ENCODE measurements at places on chromosomes 2 and 18.

DNA sequence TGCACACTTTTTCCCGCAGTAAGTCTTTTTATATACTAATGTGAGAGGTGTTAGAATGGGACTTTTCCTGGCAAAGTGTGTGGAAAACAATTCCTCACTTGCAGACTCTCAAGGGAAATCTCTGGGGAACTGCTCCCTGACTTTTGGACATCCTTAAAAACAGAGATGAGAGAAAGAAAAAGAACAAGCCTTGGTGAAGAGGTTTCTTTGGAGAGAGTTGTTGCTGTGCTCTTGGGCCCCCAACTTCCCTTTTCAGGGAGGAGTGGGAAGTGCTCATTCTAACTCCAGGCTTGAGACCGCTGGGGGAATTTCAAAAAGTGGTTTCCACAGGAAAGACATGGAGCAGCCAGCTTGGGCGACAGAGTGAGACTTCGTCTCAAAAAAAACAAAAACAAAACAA is 142.6 kb upstream of the SPRED2 start:
- no peak for DNase-seq

DNA sequence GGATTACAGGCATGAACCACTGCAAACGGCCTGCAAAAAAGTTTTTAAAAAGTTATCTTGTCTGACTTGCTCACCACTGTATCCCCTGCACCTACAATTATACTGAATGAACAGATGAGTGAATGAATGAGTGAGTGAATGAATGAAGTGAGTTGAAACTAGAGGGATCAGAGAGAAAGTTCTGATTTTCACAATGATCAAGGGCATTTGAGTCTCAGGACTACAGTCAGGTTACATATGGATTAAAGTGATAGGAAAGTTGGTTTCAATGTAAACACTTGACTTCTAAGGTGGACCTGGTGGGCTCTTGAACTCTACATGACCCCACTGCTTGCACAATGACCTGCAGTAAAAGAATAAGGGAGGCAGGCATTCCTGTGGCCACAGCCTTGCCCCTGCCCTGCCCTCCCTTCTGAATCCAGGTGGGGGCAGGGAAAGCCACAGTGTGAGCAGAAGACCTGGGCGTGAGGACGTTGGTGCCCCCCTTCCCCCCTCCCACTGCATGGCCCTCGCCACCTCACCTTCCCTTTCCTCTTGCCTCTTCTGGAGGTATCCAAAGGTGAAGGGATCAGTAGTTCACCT is 10.7 kb downstream of the C2orf80 start:
- no peak for DNase-seq

DNA sequence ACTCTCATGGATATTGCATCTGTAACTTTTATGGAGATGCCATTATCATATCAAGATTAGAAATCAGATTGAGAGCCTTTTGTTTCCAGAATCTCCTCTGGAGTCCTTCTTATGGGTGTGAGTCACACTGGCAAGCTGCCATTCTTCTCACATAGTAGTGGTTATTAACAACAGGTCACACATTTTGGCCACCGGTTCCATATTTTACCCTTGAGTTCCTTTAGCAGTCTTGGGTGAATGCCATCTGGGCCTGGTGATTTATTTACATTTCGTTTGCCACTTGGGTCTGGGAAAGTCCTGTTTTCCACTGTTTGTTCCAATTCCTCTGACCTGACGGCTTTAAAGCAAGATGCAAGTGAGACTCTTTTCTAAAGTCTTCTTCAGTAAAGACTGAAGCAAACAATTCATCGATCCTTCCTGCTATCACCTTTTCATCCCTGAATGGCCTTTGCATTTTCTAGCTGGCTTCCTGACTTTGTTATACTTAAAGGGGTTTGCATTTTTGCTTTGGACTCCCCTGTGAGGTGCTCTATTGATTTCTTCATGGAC is 80.5 kb upstream of the CAVIN2 start:
- DNase-seq: no peak

- DNase-seq: no peak
Observed at GRCh38 chr2:46874236-46874929, 41.2 kb downstream of the MCFD2 start.

GRCh38 chr2:37846207-37846606 is 78.9 kb upstream of the RMDN2 start:
- DNase-seq: no peak

DNA sequence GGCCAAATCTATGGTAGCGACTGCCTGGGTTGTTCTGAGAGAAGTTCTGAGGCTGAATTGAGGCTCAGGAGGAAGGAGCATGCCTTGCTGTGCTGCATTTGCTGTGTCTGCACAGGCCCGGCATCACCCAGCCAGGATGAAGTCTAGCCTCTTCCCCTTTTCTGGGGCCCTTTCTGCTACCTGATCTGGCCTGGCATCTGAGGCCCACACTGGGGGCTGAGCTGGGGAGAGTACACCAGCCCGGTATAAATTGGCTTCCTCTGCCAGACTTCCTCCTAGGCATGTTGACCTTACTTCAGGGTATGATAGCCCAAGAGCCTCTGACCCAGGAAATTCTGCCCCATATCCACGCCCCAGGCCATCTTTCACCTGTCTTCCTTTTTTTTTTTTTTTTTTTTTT is 30.0 kb downstream of the MRPL35 start:
- DNase-seq: no peak

GRCh38 chr2:42921147-42921520 is 128.8 kb upstream of the HAAO start:
- no peak for DNase-seq

- DNase-seq: no peak
Observed at GRCh38 chr18:76389716-76390115, 105.3 kb downstream of the ZNF516 start.

DNA sequence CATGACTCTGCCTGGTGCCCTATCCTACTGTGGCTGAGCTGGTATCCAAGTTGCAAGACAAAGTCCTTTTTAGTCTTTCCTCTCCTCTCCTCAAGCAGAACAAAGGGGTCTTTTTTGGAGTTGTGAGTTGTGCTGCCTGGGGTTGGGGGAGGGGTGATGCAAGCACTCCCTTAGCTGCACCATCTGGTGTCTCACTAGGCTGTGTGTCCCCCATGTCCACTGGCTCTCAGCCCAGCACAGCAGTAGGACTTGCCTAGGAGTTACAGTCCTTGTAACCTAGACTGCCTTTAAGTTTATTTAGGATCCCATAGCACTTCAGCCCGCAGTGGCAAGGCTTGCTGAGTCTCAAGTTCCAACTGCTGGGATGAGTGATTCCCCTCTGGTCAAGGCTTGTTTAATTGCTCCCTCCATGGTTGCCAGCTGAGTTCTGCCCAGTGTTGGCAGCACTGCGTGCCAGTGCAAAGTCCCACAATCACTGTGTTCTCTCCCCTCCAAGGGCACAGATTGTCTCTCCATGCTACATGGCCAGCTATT is 13.2 kb upstream of the ILKAP start:
- DNase-seq: no peak

GRCh38 chr2:169110419-169110818 is 41.1 kb downstream of the DHRS9 start:
- no peak for DNase-seq

DNA sequence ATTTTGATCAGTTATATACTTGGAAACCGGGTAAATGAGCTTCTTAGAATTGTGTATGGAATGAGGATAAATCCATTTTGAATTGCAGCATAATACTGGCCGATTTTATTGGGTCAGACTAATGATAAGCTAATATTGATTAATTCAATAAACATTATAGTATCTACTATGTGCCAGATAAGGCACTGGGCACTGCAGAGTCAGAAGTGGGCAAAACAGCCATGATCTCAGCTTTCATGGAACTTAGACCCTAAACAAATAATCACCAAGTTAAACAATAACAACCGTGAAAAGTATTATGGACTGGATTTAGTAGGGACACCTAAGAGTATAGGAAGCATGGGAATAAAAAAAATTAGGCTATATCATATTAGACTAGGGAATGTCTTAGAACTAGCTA is 297.0 kb upstream of the PKDCC start:
- no peak for DNase-seq

DNA sequence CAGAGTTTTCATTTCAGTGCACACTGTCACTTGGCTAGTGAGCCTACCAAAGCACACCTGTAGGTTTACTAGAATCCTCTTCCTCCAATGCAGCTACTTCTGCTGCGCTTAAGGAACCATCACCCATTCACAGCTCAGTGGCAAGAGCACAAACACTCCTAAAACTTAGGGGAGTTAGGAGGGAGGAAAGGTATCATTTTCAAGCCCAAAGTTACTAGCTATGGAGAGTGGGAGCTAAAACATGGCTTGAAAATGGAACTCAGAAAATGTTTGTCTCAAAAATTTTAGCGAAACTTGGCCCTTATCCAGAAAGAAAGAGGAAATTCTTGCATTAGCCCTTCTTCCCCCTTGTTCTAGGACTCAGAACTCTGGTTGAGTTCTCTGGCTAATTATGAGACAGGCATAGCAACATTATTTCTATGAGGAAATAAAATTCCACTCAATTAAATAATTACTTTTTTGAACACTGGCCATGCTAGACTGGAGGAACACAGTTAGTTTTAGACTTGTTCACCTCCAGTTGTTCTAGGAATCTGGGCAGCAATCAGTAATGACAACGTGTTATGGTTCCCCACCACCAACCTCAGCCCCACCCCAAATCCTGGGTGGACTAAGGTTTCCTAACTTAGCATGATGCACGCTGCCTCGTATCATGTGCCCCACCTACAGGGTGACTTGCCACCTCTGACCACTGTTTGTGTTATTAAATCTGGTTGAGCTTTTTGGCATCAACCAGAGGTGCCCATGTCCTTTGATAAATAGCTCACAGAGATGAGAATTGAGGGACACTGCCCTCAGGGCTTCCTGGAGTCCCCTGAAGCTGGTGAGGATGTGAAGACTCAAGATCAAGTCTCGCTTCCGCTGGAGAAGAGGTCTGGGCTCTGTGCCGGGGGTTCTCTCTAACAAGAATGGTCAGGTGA is 32.8 kb downstream of the LPIN2 start:
- DNase-seq: no peak

- no peak for DNase-seq
Observed at GRCh38 chr2:20450201-20450999, 3.5 kb downstream of the RHOB start.

GRCh38 chr2:230872968-230873660 is 8.4 kb downstream of the ITM2C start:
- DNase-seq: no peak

DNA sequence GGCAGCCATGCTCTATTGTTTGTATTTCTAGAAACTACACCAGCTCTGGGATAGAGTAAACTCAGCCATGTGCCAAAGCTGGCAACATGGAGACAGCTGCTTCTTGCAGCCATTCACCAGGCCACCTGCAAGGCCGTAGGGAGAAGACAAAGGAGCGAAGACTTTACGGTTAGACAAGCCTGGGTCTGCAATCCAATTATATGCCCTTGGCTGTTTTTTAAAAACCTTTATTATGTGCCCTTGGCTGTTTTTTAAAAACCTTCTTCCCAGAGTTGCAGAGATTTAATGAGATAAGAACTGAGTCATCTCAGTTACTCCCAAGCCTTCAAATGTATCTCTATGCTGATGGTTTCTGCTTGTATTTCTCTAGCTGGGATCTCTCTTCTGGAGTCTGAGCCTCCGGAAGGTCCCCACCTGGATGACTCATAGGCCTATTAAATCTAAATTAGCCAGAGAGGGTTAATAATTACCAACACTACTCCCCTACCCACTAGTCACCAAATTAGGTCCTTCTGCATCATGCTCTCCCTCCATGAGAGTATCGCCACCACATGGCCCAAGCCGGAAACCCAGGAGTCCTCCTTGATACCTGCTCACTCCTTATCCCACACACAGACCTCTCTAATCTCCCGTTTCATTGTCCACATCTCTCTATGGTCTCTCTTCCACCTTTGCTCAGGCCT is 17.5 kb upstream of the DPP4 start:
- no peak for DNase-seq

DNA sequence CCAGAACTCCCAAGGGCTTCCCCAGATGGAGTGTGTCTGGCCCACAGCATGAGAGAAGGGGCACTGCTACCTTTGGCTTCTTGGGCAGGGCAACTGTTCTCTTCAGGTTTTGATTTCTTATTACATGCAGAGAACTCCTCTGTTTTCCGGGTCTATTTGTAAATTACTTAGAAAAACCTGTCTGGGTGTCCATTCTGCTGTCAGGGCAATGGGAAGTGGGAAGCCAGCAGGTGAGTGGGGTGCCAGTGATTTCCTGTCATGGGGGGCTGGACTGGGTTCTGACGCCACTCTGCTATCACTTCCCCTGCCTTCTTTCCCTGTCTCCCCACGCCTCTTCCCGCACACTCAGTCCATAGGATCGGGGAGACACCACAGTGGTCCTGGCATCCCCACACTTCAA is 58.0 kb upstream of the LGALSL start:
- DNase-seq: no peak

DNA sequence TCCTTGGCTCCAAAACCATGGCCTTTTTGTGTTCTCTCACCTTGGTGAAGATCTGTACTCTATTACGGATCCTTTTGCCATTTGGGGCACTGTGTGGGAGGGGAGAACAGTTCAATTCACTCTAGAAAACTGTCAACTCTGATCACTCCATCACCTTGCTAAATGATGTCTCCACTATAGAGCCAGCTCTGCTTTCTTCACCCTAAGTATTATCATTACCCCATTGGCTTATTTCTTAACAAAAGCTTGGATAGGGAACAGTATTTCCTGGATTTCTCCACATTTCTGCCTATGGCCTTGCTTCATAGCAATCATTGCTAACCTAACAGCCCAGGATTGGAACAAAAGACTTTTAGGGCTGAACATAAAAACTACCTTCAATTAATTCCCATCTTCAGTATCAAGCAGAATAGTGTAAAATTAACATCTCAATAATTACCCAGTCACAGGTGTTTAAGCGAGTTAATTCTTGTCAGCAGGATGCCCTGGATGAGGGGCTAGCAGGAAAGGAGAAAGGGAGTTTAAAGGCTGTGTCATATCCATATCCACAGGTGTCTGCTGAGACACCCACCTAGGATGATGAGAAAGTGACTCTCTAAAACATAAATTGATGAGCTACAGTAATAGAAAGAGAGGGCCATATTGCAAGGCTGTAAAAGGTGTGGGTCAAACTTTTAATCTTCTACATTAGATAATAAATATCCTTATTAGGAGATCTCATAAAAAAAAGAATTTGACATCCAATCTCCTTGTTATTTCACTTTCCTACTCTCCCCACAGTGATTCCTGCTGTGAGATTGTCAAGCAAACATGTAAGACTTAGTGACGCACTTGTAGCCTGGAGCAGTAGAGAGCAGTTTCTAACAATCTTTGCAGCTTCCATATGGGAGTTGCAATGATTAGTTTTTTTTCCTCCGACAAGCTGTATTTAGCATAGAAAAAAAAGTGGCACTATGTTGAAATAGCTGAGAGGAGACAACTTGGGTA is 589.5 kb upstream of the NXPH2 start:
- no peak for DNase-seq

GRCh38 chr2:135798275-135798705 is 38.7 kb downstream of the LCT start:
- no peak for DNase-seq

- no peak for DNase-seq
Observed at GRCh38 chr2:105647731-105648130, 97.0 kb upstream of the NCK2 start.

GRCh38 chr2:237884681-237885080 is 25.3 kb downstream of the RAMP1 start:
- DNase-seq: no peak

- DNase-seq: no peak
Observed at GRCh38 chr2:200782251-200782650, 29.5 kb upstream of the BZW1 start.
